ENCODE measurements at places on chromosomes 5 and 9. TPM values are rescaled to one million over a fixed set of nuclear protein-coding genes. Genes with fewer than 3 reads are reported as not detected.

GRCh38 chr9:136997830-136998234, 1.5 kb upstream of the CLIC3 start:
- no peak overlapping the region for H3K4me3 ChIP-seq
- H3K27me3 ChIP-seq: no peaks in the 10 kb centered on the region
- peak overlapping the region; percentile 59 for H3K27ac ChIP-seq

DNA sequence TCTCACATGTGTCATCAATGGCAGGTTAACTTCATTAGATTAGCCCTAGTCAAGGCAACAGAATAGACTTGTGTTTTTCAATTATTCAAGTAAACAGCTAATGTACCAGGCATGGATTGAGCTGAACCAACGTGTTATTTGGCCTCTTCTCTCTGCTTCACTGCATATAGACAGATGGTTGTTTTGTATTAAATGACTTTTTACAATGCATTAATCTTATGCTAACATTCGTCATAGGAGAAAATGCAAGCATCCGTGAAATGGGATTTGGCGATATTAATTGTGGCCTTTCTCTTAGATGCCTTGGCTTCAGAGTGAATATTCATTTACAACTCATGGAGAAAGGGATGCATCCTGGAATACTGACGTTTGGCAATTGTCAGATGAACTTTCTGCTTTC, 208.0 kb downstream of the KCTD16 start:
- no peak overlapping the region for H3K4me3 ChIP-seq
- H3K4me1 ChIP-seq: no peaks in the 10 kb centered on the region
- DNase-seq: no peak

DNA sequence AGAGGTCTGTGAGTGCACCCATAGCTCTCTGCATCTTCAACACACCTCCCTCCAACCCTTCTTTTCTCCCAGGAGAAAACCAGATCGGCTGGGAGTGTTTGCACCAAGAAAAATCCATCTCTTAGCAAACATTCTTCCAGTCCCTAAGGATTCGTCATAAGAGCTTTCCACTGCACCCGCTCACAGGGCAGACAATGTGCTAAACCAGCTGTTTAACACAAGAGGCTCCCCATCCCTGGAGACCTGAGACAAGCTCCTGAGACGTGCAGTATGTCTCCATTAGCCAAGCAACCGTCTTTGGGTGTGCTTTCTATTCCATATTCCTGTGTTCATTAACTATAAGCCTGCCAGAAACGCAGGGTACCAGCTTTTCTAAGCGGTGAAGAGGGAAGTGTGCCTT, 93.6 kb upstream of the ZNF462 start:
- H3K27me3 ChIP-seq: no peaks in the 10 kb centered on the region
- H3K4me1 ChIP-seq: no peaks in the 10 kb centered on the region
- no peak overlapping the region for H3K27ac ChIP-seq
- no peak for DNase-seq

DNA sequence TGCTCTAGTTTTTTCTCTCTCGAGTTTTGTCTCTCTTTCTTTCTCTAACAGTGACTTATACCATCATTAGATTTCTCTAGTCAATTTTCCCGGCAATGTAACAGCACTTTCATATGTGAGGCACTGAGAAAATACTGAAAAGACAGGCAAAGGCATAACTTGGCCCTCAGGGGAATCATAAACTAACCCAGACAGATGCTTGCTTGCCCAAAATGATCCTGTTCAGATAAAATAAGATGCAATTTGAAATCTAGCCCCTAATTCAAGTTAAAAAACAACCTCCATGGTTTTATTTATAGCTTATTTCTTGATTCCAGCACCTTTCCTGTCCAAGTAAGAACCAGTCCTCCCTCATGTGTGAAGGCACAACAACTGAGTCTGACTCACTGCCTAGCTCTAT, 294.6 kb downstream of the GAS1 start:
- no peak overlapping the region for H3K27ac ChIP-seq
- no peak overlapping the region for H3K4me3 ChIP-seq
- peaks cover 4% of the 10 kb centered on the region for H3K4me1 ChIP-seq

GRCh38 chr5:152634586-152634985, 229.5 kb upstream of the NMUR2 start:
- H3K4me1 ChIP-seq: no peaks in the 10 kb centered on the region
- no peak for DNase-seq
- H3K36me3 ChIP-seq: no peaks in the 10 kb centered on the region
- no peak overlapping the region for H3K4me3 ChIP-seq

DNA sequence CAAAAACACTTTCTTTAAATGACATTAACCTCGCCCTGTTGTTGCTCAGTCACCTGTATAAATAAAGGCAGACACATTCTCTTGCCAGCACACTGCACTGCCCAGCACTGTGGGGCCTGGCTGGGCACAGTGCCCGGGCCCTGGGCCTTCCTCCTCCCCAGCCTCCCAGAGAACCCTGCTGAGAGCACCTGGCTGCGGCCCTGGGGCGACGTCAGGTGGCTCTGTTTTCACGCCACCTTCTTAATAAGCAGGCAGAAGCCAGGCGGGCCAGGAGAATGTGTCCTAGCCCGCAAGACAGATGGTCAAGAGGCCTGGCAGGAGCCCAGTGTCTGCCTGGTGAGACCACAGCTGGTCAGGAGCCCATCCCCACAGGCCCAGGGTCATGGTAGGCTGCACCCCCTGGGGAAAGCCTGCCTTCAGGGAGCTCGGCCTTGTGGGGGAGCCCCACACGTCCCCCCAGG, 8.2 kb upstream of the AGPAT2 start:
- peaks cover 11% of the 10 kb centered on the region for H3K4me1 ChIP-seq
- H3K27me3 ChIP-seq: peaks cover 13% of the 10 kb centered on the region
- no peaks in the 10 kb centered on the region for H3K36me3 ChIP-seq
- no peak for DNase-seq

- no peaks in the 10 kb centered on the region for H3K4me1 ChIP-seq
- no peak for DNase-seq
- peaks cover 52% of the 10 kb centered on the region for H3K36me3 ChIP-seq
- no peaks in the 10 kb centered on the region for H3K27me3 ChIP-seq
- H3K27ac ChIP-seq: peak overlapping the region; percentile 7
Observed at GRCh38 chr9:128626181-128626580, 30.5 kb downstream of the DYNC2I2 start.

DNA sequence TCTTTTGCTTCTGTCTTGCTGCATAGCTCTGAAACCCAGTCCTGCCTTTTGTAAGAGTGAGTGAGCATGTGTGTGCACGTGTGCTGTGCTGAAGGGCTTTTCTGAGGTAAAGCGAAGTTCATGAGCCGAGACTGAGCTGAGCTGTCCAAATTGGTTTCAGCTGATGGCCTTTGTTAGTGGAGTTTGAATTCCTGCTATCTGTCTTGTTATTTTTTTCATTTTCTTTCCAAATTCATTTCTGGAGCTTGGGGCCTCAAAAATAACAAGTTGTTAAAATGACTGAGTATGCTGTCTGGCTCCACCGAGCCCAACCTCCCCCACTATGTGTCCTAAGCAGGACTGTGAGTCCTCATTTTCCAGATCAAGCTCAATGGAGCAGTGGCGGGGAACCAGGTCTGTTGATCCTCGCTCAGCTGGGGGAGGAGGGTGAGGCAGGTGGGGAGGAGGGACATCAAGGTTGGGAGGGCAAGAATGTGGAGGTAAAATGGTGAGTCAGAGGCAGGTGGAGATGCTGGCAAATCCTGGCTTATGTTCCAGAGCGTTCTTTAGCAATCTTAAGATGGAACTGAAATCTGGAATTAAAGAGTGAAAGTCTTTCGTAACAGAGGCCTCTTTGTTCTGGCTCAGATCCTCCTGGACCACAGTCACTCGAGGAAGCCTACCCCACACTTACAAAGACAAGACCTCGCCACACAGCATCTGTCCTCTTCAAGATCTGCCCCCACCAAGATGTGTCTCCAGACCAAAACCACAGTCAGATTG, 63.9 kb downstream of the SREK1 start:
- H3K4me1 ChIP-seq: peaks cover 12% of the 10 kb centered on the region
- H3K27ac ChIP-seq: peak overlapping the region; percentile 1
- no peak overlapping the region for H3K4me3 ChIP-seq
- no peak for DNase-seq
- peaks cover 2% of the 10 kb centered on the region for H3K27me3 ChIP-seq

DNA sequence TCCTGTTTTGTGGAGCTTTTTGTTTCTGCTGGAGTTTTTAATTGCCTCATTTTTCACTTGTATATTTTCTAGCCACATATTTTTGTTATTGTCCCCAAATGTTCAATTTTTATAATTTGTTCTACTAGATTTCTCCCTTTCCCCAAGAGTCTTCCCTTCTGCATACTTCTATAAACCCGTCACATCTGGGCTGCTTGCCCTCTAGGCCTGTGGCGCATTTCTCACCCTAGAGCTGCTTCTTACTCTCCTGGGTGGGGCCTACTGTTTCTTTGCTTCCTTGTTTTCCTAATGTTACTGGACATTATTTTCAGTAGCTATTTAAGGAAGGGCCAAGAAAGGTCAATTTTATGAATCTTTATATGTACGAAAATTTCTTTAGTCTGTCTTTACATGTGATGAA, 51.5 kb downstream of the NXNL2 start:
- peaks cover 6% of the 10 kb centered on the region for H3K36me3 ChIP-seq
- no peak for DNase-seq
- H3K4me3 ChIP-seq: no peak overlapping the region
- peak overlapping the region; percentile 23 for H3K27ac ChIP-seq

GRCh38 chr5:80816590-80816989, 143.6 kb upstream of the RASGRF2 start:
- H3K36me3 ChIP-seq: peaks cover 12% of the 10 kb centered on the region
- no peak for DNase-seq
- H3K4me3 ChIP-seq: no peak overlapping the region
- H3K4me1 ChIP-seq: no peaks in the 10 kb centered on the region
- no peaks in the 10 kb centered on the region for H3K27me3 ChIP-seq

GRCh38 chr5:101327816-101328215, 424.7 kb upstream of the ST8SIA4 start:
- H3K4me1 ChIP-seq: no peaks in the 10 kb centered on the region
- H3K27ac ChIP-seq: no peak overlapping the region
- no peaks in the 10 kb centered on the region for H3K36me3 ChIP-seq
- H3K27me3 ChIP-seq: no peaks in the 10 kb centered on the region

DNA sequence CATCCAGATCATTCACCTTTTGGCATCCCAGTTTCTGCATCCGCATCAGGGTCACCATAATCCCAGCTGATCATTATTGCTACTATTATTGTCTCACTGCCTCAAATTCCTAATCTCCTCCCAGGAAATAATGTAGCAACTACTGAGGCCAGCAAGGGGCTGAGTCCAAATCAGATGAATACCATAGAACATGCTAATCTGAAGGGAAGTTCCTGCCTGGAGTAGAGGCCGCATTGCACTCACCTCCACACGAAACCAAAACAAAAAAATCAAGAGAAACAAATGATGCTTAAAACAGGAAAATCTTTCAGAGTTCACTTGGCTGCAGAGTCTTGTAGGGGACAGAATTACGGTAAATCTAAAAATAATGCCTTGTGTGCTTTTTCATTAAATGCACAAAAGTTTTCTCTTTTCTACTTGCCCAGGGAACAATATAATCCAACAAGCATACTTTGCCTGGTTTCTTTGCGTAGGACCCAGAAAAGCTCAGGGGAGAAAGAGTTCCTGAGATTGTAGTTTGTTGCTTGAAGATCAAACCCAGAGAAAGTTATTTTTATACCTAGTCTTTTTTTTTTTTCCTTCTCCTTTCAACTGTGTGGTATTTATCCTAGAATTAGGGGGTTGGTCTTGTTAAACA, 87.7 kb upstream of the KLF4 start:
- H3K36me3 ChIP-seq: no peaks in the 10 kb centered on the region
- H3K27ac ChIP-seq: no peak overlapping the region
- H3K27me3 ChIP-seq: peaks cover 7% of the 10 kb centered on the region

- peaks cover 14% of the 10 kb centered on the region for H3K4me1 ChIP-seq
- no peak for DNase-seq
- no peak overlapping the region for H3K27ac ChIP-seq
- peaks cover 3% of the 10 kb centered on the region for H3K36me3 ChIP-seq
Observed at GRCh38 chr9:14538526-14538925, 154.7 kb downstream of the ZDHHC21 start.

GRCh38 chr9:132447346-132447745, 37.3 kb downstream of the CFAP77 start:
- DNase-seq: no peak
- no peaks in the 10 kb centered on the region for H3K4me1 ChIP-seq
- peaks cover 37% of the 10 kb centered on the region for H3K27me3 ChIP-seq
- H3K4me3 ChIP-seq: no peak overlapping the region

DNA sequence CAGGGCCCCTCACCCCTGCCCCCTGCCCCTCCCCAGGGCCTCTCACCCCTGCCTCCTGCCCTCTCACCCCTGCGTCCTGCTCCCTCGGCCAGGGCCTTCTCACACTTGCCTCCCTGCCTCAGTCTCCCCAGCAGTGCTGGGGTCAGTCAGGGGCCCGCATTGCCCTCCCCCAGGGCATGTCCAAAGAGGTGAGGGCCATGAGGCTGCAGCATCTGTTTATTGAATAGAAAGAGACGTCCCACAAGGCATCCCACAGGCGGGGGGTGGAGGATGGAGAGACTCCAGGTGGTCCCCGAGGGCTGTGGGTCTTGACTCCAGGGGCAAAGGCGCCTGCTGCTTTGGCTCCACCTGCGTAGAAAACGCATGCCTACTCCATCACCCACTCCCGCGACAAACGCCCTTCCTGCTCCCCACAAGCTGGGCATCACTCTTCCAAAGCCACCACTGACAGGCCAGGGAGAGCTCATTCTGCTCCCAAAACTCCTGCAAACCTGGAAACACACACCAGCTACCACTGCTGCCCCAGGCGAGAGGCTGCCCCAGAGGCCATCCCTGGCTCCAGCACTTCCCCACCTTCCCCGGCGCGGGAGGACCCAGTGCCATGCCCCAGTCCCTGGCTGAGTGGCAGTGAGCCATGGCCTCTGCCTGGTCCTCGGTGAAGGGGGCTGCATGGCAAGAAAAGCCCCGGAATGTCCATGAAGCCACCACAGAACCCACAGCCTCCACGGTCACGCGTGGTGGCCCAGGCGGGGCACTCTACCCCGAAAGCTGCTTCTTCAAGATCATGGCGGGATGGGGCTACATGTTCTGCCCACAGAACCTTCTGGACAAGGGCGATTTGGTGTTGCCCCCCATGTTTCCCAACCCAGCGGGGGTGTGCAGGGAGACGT, 1.6 kb upstream of the LCN8 start:
- no peaks in the 10 kb centered on the region for H3K27me3 ChIP-seq
- H3K4me3 ChIP-seq: no peak overlapping the region
- DNase-seq: no peak
- no peak overlapping the region for H3K27ac ChIP-seq
- H3K4me1 ChIP-seq: no peaks in the 10 kb centered on the region

Gene CDH9
- total RNA-seq: not detected

Gene ADAMTSL1
- total RNA-seq: 1.5 TPM

Gene GRXCR2
- not detected for total RNA-seq

Gene CNTFR
- total RNA-seq: 0.18 TPM

Gene FGF1
- total RNA-seq: 0.73 TPM
